Stimulated activated CD4-positive, alpha-beta T cell treated with anti-CD3 and anti-CD28 coated beads, Interleukin-1b, Interleukin-23, amount 100 ng/mL, for 24 hours (primary cell): ENCODE measurements at places on chromosomes 4 and X.

GRCh38 chr4:76233083-76233482 is 18.4 kb upstream of the FAM47E start:
- DNase-seq = no peak

DNA sequence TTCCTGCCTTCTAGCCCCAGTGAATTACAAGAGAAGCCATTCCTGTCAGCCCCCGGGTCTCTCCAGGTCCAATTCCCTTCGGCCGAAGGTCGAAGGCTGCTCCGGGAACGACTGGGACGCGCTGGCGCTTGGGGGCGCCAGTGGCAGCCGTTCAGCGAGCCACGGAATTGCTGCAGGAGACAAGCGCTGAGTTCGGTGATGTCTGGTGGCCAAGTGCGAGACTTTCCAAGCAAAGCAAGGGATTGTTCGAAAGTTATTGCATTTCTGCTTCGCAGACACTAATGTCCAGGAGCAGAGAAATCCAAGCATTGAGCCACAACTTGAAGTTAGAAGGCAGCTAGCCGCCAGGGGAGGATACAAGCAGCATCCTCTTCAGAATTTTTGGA is 1.1 kb upstream of the DKK2 start:
- no peak for DNase-seq

DNA sequence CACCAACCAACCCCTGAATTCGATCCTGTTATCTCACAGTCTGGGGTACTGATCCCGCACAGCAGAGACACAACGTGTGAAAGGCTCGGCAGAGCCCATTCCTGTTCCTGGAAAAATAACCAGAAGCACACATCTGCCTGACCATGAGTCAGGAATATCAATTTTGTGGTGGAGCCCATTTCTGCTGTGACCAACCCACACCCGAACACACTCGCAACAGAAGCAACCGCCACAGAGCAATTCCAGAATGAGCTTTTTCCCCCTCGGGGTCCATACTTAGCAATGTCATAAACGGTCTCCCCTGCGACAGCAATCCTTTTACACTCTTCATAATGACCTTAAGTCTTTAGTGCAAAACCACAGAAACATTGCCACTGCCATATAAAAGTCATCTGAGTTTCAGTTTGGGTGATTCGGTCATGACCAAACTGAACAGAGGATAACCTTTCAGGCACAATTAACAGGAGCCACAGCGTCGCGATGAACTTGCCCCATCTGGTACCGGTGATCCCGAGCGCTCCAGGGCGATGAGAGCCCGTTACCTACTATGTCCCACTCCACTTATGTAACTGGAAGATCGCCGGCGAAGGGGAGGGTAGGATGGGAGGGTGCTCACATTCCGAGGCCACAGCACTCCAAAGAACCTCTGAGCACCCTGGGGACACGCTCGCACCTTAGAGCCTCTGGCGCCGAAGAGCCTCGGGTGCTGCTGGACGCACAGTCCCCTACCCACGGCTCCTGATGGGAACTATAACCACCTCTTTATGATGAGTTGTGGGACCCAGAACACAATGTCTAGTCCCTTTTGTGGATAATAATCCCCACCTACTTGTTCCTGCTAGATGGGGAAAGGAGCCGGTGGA is 1.1 kb downstream of the MECP2 start:
- DNase-seq = no peak

DNA sequence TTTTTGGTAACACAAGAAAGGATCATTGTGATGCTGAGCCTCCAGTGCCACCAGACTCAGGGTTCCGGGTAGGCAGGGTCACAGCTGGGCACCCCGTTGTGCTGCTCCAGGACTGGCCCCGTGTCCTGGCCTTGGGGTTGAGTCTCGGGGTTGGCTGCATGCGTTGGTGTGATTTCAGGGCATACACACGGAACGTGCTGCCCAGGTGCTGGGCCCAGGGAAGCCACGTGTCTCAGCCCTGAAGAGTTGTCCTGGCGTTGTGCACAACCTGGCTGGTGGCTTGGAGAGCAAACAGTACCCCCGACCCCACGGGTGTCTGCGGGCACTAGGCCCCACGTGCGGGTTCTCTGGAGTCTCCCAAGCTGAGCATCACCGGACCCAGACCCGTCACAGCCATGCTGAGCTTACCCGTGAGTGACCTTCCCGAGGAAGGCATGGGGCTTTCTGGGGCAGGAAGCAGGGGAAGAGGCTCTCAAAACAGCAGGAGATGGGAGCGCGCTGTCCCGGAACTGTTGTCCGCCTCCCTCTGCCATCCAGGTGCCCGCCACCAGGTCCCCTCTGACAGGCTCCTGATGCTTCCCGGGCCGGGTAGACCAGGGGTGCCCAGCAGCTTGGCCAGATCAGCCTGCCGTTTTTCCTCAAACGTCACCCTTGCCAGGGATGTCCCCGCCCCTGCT is 66.1 kb upstream of the ENPP6 start:
- DNase-seq = no peak

DNA sequence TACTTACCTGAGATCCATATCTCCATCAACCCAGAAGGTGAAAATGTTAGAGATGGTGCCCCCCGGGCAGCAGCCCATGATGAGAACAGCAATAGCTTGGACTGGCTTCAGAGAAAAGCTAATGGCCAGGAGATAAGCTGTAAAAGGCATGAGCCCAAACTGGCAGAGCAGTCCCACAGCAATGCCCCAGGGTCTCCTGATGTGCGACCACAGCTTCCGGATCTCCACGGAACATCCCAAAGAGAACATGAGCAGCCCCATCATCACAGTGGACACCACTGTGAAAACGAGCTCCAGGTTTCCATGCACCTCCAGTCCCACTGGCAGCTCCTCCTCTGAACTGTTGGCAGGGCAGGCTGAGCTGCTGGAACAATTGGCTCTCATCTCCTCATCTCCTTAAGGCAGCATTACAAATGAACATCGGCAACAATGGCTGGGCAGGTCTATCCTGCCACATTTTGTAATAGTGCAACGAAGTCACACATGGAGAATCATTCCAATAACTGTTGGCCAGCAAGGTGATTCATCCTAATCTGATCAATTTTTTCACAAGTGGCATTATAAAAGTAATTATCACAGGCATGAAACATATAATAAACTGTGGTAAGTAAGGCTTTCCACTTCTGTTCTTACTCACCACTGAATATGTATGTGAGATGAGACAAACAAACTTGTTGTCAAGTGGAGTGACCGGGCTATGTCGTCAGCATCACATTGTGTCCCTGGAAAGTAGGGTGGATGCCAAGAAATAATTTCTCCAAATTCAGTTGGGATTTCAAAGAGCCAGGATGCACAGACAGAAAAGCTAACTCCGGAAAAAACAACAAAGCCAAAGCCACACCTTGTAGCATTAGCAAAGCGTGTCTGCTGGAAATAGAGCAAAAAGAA is at the start of gene SLC10A6:
SLC10A6 (minus strand) TSS at position 653 of the 888 bp plus-strand sequence; CDS start at position 384, 269 bp downstream.
- no peak for DNase-seq

DNA sequence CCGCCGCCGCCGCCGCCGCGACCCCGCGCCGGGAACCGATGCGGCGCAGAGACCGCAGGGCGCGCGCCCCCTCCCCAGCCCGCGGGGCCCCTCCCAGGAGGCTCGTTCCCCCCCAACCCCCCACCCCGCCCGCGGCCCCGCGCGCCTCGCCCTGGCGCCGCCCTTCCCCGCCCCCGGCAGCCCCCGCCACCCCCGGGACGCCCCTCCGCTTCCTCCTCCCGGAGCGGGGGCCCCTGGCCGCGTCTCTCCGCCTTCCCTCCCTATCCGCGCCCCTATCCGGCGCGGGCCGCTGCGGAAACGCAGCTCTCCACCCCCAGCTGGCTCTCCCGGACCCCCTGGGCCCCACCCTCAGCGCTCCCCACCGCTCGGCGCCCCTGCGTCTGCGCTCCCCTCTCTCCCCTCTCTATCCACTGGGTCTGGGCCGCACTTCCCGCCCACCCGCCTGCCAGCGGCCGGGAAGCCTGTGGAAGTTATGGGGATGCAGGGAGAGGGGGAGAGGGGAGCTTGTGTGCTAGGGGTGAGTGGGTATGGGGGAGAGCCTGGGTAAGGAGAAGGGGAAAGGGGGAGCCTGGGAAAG is at the start of gene TMEM271:
TMEM271 (minus strand) TSS at position 51 of the 577 bp plus-strand sequence. CDS start 233 bp downstream, outside the sequence.
- no peak for DNase-seq

DNA sequence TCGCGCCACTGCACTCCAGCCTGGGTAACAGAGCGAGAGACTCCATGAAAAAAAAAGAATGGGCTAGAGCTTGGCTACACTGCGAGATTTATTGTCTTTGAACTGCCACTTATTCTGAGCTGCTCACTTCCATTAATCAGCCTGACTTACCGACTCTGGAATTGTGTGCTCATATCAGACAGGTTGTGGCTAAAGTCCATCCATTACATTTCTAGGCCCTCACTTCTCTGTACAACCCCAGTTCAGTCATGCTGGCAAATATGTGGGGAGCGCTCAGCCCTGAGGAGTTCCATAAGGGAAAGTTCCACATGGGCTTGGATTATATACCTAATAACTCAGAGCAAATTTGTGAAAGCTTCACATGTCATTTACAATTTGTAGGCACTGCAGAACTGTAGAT is 270.6 kb downstream of the TRIML1 start:
- DNase-seq = no peak

- no peak for DNase-seq
Observed at GRCh38 chr4:128688033-128688721, 121.3 kb upstream of the JADE1 start.

DNA sequence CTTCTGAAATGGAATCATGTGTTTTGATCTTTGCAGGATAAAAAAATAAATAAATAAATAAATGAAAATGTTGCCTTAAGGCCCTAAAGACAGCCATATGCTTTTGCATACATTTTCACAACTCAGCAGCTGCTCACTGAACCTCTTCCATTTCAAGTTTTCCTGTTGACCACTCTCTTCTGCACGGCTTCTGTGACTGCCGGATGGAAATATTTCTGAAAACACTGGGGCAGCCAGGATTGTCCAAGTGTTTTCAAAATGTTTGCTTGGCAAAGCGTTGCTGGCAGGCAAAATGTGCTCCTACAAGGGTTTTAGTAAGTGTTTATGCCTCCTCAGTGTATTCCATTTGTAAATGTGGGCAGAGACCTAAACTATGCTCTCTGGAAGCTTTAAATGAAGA is 208.1 kb upstream of the IL1RAPL1 start:
- no peak for DNase-seq

- DNase-seq = no peak
Observed at GRCh38 chrX:2846992-2847391, 18.3 kb downstream of the GYG2 start.

DNA sequence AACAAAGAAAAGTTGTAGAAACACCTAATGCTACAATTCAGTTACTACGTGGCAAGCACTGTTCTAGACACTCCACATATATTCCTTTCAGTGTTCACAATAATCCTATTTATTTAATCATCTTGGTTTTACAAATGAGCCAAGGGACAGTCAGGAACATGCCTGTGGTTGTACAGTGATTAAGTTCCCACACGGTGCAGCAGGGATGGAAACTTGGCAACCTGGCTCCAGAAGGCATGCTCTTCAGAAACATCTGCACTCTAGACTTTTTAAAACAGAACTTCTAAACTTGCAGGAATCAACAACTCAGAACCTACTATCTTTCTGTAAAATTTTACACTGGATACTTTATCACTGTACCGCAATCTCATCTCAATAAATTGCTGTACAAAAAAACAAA is 32.1 kb downstream of the TAPT1 start:
- no peak for DNase-seq

GRCh38 chrX:39167791-39168190 is 366.5 kb downstream of the MID1IP1 start:
- DNase-seq = no peak

DNA sequence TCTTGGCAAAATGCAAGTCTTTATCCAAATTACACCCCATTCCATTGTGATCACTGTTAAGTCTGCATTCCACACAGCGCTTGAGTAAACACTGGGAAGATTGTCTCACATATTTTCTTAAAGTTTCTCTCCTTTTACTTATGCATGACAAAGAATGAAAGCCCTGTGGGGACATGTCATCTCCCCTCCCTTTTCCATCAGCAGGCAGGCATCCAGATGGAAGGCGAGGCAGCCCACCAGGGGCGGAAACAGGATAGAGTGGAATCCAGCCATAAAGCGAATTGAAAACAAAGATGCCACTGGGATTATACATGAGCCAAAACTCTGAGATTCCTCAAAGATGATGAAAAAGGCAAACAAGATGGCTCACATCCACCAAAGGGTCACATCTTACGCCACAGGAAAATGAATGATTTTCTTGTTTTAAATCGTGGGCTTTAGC is 78.2 kb downstream of the AFAP1 start:
- no peak for DNase-seq

GRCh38 chr4:5956285-5957021 is 61.8 kb downstream of the C4orf50 start:
- DNase-seq = no peak

DNA sequence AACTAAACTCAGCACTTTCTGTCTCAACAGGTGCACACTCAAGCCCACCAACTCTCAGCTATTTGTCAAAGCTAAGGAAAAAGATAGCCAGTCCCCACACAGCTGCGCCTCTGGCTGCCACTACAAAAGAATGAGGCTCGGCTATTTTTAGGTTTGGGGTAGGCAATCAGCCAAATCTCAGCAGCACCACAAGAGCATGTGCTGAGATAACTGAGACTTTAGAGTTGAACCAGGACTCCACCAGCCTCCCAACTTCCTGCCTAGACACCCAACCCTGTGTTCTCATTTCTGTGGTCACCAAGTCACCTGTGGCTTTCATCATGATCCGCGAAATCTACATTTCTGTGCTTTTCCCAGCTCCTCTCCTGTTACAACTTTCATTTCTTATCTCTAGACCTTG is 28.0 kb downstream of the DMD start:
- DNase-seq = no peak

- DNase-seq = no peak
Observed at GRCh38 chr4:6933691-6934430, 24.2 kb downstream of the TBC1D14 start.

DNA sequence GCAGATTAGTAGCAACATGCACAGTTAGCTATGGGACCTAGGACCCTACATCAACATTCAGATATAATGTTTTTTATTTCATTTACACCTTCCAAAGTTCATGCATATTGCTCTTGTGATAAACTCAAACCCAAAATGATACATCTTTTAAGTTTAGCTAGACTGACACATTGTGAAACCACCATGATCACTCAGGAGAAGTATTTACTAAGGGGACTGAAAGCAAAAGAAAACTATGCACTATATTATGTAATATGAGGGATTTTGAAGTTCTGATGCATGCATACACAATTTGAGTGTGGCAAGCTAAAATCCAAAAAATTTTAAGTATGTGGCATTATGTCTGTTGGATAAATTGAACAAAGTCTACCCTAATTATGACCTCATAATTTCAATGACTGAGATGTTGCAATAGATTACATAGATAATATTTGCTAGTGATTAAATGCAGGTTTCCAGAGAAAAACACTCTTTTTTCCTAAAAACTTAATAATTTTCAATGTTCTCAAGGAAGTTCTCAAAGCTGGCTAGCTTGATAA is 914.8 kb upstream of the GRIA3 start:
- no peak for DNase-seq

- no peak for DNase-seq
Observed at GRCh38 chr4:26701786-26702227, 117.9 kb downstream of the TBC1D19 start.

DNA sequence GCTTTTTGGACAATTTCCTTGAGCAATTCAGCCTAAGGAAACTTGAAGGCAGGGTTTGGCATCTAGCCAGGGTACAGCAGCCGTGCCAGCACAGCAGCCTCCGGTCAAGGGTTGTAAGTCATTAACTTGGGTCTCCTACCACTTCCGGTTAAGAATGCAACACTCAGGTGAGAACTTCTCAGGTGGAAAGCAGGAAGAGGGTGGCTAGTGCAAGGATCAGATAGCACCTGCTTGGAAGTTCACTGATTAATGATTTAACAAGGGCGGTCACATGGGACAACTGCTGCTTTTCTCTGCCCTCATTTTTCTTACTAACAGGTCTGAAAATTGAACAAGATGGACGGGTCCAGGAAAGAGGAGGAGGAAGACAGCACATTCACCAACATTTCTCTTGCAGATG is 30.1 kb upstream of the SCOC start:
- no peak for DNase-seq

GRCh38 chr4:12036450-12036849 is 607.8 kb upstream of the HS3ST1 start:
- DNase-seq = no peak
